Activated CD4-positive, alpha-beta T cell treated with anti-CD3 and anti-CD28 coated beads, Interleukin-2, amount 50 U/mL, for 24 hours (primary cell): ENCODE measurements at places on chromosomes 12 and 14.

DNA sequence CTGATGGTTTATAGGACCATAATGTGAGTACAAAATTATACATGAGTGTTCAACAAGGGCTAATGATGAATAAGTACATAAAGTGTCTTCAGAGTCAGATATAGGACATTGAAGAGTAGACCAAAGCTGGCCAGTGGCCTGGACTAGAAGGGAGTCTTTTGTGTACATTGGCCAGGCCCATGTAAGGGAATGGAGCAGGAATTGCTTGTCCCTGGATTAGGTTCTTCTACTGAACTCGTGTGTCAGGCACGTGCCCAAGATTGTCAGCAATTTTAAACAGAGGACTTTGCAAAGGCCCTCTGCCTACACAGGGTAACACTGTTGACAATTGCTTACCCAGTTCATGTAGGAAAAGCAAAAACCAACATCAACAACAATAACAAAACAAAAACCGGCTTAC, 196.0 kb upstream of the SEL1L start:
- DNase-seq: no peak

DNA sequence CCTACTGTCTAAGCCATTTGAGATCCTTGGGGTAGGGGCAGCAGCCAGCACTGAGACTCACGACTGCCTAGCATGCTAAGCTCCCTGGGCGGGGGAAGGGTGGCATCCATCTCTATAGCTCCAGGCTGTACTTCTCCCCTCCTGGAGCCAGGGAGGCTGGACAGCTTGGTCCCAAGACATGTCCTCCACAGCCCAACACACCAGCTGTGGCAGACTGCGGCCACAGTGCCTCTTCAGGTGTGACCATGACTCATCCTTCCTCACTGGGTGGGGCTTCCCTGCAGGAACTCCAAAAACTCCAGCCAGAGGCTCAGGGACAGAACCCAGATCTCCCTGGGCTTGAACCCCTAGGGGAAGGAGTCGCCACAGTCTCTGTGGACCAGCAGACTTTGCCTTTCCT, 193.9 kb downstream of the GPHN start:
- no peak for DNase-seq

GRCh38 chr12:56408799-56409417, 40.3 kb downstream of the TIMELESS start:
- DNase-seq: no peak

- no peak for DNase-seq
Observed at GRCh38 chr12:108282160-108282559, 57.0 kb downstream of the CMKLR1 start.

- DNase-seq: peak; percentile 8
Observed at GRCh38 chr14:96797582-96798349, 584 bp downstream of the VRK1 start.

- no peak for DNase-seq
Observed at GRCh38 chr12:94644141-94644979, 6.0 kb downstream of the TMCC3 start.

DNA sequence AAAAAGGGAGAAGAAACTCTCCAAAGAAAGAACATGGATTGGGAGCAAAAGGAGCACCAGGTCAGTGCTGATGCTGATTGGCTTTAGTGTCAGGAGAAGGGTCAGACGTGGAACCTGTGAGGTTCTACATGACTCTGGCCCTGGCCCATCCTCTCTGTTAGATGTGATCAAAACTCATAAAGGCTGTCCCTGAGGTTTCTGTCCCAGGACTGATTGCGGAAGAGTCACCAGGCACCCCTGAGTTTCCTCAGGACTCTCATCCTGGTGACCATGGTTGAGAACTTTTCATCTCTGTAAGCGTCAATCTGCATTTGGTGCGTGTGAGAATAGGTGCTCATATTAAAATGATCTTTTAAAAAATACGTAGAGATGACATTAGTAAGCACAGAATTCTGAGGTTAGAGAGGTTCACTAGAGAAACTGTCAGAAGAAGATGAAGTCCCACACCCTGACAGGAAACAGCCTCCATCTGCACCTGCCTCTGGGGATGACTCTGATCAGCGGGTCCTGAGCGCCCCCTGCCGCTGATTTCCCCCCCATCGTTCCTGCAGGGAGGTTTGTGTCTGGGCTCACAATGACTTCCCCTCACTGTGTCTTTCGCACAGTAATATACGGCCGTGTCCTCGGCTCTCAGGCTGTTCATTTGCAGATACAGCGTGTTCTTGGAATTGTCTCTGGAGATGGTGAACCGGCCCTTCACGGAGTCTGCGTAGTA, 741.8 kb downstream of the TMEM121 start:
- DNase-seq: peak; percentile 52
